ENCODE measurements at places on chromosomes 2 and 18.

- no peak for DNase-seq
Observed at GRCh38 chr2:190940454-190940853, 59.8 kb downstream of the GLS start.

GRCh38 chr2:214066862-214067261 lies 344.0 kb upstream of the VWC2L start:
- DNase-seq: no peak

GRCh38 chr2:237020090-237020489 lies 65.6 kb upstream of the COPS8 start:
- no peak for DNase-seq

GRCh38 chr2:224630659-224631550 lies 45.7 kb upstream of the CUL3 start:
- DNase-seq: no peak

DNA sequence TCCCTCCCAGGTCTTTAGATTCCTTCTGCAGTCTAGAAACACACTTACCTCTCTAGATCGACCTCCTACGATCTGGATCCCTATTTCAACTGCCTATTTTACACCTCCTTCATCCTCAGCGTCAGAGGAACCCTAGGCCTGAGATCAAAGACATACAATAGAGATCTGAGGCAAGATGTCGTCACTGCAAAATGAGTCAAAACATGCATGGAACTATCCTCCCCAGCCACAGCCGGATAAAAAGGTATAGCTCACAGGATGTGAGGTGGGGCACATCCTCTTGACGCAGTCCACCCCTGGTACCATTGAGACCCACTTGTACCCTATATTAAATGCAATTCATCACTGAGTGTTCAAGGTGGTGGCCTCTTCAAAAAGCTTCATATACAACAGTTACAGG lies 63.7 kb upstream of the DNAJC10 start:
- DNase-seq: no peak

- DNase-seq: no peak
Observed at GRCh38 chr2:233440714-233441113, 86.4 kb downstream of the DGKD start.

- DNase-seq: no peak
Observed at GRCh38 chr2:42331569-42332284, 29.3 kb downstream of the COX7A2L start.

DNA sequence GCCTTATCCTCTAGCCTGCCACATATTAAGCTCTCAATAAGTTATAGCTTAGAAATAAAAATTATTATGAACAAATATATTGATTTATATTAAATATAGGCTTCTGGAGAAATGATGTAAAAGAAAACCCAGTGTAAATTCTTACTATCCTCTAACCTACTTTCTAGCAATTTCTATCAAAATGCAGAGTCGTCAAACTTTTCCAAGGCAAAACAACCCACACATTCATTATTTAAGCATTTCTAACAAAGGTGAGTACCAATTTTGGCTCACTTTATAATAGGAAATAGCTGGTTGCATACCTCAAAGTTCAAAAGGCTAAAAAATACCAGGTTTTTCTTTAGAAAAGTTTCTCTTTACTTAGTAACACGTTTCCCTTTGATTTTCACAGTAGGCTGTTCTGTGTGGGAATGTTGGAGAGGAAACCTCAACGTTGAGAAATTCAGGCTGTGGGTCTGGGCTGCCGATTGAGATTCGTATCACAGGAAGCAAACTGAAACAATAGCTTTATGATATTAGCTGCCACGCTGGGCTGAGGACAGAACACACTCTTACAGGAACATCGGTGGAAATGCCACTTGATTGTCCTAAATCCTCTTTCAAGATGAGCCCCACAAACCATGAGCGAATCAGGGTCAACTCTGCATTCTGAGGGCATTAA lies 53.0 kb downstream of the EPAS1 start:
- DNase-seq: no peak

- DNase-seq: no peak
Observed at GRCh38 chr2:177600917-177601316, 208.3 kb downstream of the AGPS start.

GRCh38 chr18:28359176-28359575 lies 182.2 kb upstream of the CDH2 start:
- no peak for DNase-seq

DNA sequence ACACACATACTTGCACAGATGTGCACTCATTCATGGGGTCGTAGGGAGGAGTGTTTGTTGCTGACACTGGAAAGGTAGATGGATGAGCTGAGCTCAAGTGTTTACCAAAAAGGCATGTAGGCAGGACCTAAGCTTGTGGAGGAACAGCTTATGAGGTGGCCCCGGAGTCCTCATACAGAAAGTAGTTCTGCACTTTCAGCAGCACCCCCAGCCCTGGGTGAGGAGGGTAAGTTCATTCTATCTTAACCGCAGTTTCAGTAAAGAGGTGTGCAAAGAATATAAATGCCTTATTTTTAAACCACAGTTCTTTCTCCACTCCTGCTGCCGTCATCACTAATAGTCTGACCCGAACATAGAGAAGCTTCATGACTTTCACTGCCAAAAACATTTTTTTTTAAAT lies 31.7 kb upstream of the RNF152 start:
- DNase-seq: no peak

DNA sequence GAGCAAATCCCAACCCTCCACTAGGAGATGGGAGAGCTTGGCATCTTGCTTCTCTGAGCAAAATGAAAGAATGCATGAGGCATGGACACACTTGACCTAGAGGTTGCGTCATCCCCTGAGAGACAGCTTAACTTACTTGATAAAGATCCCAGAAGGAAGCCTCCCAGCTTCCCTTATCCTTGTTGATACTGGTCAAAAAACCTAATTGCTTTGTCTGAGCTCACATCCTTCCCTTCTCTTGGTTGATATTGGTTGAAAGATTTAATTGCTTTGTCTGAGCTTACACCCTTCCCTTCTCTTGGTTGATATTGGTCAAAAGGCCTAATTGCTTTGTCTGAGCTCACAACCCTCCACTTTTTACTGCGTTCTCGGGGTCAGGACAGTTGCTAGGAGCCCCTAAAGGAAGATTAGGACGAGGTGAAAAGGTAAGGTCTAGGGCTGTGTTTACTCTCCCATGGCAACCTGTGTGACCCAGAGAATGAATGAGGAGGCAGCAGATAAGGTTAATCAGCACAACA lies 12.2 kb upstream of the BOD1L2 start:
- DNase-seq: no peak

DNA sequence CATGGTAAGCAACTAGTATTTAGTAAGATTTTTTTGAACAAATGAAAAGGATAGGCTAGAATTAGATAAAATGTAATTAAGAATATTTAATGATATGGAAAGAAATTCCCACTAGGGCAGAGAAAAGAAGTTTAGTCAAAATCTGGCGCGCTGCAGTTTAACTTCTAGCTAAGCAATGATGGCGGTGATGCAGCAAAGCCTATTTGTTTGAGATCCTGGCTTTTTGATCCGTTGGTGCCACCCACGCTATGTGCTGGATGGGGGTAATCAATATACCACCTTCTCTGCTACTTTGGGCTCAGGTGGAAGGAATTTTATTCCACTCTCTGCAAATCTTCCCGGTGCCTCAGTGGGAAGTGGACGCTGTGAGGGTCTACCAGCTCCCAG lies 421 bp upstream of the FAM171B start:
- no peak for DNase-seq

DNA sequence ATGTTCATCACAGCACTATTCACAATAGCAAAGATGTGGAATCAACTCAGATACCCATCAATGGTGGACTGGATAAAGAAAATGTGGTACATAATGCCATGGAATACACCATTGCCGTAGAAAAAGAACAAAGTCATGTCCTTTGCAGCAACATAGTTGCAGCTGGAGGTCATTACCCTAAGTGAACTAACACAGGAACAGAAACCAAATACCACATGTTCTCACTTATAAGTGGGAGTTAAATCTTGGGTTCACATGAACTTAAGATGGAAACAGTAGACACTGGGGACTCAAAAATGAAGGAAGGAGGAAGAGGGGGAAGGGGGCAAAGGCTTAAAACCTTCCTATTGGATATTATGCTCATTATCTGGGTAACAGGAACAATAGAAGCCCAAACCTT lies 228.1 kb upstream of the RAB6C start:
- DNase-seq: no peak

DNA sequence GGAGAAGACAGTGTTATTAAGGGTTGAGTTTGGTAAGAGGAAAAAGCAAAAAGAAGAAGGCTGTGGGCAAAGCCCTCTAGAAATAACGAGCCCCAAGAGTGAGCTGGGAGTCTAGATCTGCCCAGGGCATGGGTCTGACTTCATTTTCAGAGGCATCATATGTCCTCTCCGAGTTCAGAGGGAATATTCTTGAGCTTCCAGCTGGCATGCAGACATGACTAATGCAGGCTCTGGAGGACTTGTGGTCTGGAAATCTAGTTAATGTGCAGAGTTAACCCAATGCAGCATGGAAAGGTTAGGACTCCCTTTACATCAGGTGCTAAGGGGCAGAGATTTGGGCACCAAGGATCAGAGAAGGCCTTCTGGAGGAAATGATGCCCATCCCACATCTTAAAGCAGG lies 7.3 kb downstream of the ACMSD start:
- DNase-seq: no peak

DNA sequence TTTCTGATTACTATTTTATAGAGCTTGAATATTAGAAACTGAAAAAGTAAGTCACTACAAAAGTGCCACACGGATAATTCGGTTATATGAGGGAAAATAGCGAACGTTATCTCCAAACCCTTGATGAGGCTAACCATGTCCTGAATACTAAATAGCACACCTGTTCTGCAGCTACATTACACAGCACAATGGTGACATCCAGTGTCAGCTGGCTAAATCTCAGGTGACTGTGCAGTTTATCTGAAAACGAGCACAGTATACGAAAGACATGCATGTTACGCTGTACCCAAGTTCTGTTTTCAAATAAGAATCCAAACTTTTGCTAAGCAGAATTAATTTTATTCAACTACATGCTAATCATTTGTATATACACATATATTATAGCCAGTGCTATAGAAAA lies 9.0 kb downstream of the CCDC68 start:
- no peak for DNase-seq

GRCh38 chr2:117820444-117820843 lies 6.0 kb downstream of the DDX18 start:
- no peak for DNase-seq

DNA sequence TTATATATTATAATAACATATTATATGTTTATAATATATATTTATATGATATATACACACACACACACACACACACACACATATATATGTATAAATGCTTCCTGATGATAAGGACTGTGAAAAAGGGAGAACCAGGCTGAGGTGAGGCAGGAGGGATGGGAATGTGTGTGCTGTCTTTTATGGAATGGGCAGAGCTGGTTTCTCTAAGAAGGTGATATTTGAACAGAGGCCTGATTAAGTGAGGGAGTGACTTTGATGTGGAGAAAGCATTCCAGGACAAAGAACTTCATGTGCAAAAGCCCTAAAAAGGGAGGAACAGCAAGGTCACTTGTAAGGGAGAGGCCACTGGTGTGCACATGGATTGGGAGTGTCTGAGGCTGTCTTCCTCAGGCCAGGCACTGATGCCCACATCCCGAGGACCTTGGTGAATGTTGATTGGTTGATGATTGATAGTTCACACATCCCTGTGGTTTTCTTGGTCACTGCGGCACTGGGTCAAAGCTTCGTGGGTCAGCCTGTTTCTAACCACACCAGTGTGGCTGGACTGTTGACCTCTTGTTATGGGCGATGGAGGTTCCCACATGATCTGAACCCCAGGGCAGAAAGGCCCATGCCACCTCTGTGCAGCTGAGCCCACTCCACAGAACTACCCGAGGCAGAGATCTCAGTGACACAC lies 196.9 kb downstream of the MYCN start:
- DNase-seq: no peak

- no peak for DNase-seq
Observed at GRCh38 chr2:140455315-140455714, 1675.1 kb upstream of the NXPH2 start.

- DNase-seq: no peak
Observed at GRCh38 chr2:60429681-60430080, 123.8 kb downstream of the BCL11A start.

- DNase-seq: no peak
Observed at GRCh38 chr18:79581911-79582310, 97.7 kb upstream of the CTDP1 start.

DNA sequence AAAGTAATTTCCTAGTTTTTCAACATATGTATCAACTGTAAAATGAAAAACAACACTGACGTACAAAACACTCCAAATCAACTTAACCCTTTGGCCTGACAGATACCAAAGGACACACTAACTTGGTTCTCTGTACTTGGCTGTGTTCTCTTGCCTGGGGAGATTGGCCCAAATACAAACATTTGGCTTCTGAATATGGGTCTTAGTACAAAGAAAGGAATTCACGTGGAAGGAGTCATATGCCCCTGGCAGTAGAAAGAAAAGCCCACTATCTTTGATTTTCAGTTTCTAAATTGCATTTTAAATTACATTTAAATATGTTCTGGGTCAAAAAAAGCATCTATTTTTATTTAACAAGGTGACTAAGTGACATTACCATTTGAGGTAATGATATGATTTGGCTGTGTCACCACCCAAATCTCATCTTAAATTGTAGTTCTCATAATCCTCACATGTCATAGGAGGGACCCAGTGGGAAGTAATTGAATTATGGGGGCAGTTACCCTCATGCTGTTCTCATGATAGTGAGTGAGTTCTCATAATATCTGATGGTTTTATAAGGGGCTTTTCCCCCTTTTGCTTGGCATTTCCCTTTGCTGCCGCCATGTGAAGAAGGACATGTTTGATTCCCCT lies 153.6 kb upstream of the CCDC195 start:
- DNase-seq: no peak

DNA sequence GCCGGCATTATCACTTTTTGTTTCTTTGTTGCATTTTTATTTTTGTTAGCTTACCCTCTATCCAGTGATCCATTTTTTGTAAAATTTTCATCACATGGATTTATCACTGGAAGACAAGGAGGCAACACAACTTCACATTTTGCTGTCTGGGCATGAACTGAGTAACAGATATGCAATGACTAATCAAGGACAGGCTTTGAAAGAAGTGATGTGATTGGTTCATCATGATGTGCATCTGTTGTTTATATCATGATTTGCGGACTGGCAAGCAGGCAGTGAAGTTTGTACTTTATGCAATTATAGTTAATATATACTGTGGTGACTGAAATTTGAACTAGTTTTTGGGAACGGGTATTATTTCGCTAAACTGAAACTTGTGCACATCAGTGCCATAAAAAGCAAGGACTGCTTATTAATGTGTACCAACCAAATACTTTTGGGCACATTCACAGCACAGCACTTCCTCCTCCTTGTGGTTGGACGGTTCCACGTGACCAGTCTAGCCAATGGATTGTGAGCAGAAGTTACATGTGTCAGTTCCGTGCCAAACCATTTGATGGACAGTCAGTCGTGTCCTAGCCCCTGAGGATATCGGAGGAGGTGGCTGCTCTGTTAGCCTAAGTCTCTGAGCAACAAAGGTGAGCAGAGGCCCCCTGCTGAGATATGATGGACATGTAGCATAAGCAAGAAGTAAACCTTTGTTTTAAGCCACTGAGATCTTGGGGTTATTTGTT lies 201.4 kb upstream of the SIX2 start:
- no peak for DNase-seq

Data from hypothalamus (tissue), 51 donors.